NCI-H146 (cell line): ENCODE measurements at places on chromosomes 12 and 14.
A peak's percentile ranks its signal among the peaks of the same experiment; 100 is the strongest.

DNA sequence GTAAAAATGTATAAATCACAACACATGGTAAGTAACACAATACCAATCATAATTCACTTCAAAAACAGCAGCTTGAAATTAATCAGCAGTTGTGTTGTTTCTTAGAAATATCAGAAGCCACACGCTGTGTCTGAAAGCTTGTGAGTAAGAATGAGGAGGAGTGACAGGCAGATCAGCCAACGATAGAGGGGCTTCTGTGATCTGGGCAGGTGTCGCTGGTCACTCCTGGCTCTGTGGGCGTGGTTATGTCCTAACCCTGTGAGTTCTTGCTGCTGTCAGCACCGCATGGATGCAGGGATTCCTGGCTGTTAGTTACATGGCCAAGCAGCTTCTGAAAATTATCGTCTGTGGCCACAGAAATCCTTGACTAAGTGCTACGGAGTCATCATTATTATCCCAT is 123.4 kb downstream of the SLC25A47 start:
- peak; percentile 25 for DNase-seq

GRCh38 chr12:54262403-54262925 is 17.5 kb downstream of the CBX5 start:
- DNase-seq = no peak

- DNase-seq = no peak
Measured at GRCh38 chr14:90576981-90577660, 180.3 kb downstream of the CALM1 start.

DNA sequence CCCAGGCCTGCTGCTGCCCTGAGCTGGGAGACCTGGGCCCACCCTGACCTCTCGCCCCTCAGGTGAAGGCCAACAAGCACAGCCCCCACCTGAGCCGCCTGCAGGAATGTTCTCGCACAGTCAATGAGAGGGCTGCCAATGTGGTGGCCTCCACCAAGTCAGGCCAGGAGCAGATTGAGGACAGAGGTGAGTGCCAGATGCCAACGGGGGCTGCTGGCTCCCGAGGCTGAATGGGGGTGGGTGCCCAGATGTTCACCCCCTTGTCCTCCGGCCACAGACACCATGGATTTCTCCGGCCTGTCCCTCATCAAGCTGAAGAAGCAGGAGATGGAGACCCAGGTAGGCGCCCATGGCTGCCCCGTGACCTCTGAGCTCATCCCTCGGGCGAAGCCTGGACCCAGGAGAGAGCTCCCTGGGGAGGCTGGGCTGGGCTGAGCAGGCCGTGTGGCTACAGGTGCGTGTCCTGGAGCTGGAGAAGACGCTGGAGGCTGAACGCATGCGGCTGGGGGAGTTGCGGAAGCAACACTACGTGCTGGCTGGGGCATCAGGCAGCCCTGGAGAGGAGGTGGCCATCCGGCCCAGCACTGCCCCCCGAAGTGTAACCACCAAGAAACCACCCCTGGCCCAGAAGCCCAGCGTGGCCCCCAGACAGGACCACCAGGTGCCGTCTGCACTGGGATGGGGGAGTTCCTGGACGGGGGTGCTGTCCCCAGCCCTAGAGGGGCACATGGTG is 25.8 kb downstream of the HIP1R start:
- no peak for DNase-seq

DNA sequence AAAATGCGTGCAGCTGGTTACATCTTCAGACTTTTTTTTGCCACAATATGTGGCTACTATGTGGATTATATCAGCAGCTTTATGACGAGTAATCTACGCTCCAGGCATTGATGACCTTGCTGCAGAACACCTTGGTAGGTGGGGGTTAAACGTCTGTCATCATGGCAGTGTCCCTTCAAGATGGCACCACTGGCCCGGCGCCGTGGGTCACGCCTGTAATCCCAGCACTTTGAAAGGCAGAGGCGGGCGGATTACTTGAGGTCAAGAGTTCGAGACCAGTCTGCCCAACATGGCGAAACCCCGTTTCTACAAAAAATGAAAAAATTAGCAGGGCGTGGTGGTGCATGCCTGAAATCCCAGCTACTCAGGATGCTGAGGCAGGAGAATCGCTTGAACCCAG is 177.5 kb downstream of the AEBP2 start:
- DNase-seq = no peak

- DNase-seq = no peak
Measured at GRCh38 chr14:94102768-94103482, 7.6 kb upstream of the IFI27 start.

DNA sequence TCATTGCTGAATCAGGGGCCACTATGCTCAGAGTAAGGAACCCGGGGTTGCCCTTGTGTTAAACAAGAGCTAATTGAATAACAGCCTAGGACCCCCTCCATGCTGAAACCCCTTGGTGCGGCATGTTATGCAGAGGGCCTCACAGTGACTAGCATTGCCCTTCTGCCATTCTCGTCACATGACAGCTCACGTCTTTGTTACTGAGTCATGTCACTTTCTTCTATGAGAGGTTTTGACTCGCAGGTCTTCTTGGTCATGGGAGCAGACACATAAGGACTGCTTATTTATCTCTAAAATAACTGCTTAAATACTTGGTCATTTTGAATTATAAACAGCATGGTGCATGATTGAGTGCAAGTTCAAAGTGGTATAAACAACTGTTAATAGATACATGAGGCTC is 24.9 kb downstream of the TCTN1 start:
- DNase-seq = no peak

GRCh38 chr14:64760916-64761315 is 56.7 kb downstream of the PLEKHG3 start:
- no peak for DNase-seq

GRCh38 chr14:70448633-70449340 is 3.2 kb upstream of the ADAM21 start:
- peak; percentile 1 for DNase-seq

DNA sequence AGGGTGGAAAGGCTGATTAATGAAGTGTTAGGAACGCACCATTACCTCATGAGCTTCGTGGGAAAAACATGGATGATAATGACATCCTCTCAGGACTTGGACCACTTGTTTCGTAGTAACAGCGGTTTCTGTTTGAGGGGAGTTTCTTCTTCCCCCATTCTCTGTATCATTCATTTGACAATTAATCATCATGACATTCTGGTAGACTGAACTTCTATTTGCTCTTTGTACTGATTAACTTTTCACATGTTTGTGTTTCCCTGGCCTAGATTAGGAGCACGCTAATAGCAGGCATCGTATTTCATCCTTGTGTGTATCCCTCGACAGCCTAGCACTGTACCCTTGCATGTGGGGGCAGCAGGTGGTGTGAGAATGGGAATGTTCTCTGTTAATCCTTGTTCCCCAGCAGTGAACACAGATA is 8.0 kb downstream of the LRRC74A start:
- DNase-seq = no peak

GRCh38 chr12:58668871-58669270 is 251.4 kb downstream of the LRIG3 start:
- no peak for DNase-seq
